ENCODE measurements at places on chromosomes 2 and 18. TPM values are rescaled to one million over a fixed set of nuclear protein-coding genes. Genes with fewer than 3 reads are reported as not detected.
A peak's percentile ranks its signal among the peaks of the same experiment; 100 is the strongest.

CPO gene
- 1.2 TPM for total RNA-seq

DNA sequence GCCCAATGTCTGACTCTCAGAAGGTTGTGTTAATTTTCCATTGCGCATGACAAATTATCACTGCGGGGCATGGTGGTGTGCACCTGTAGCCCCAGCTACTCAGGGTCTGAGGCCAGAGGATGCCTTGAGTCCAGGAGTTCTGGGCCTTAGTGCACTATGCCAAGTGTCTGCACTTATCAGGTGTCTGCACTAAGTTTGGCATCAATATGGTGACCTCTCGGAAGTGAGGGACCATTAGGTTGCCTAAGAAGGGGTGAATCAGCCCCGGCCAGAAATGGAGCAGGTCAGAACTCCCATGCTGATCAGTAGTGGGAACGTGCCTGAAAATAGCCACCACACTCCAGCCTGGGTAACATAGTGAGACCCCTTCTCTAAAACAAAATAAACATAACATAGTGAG is 61.7 kb upstream of the ZNF532 start:
- DNase-seq, result no peak

DNA sequence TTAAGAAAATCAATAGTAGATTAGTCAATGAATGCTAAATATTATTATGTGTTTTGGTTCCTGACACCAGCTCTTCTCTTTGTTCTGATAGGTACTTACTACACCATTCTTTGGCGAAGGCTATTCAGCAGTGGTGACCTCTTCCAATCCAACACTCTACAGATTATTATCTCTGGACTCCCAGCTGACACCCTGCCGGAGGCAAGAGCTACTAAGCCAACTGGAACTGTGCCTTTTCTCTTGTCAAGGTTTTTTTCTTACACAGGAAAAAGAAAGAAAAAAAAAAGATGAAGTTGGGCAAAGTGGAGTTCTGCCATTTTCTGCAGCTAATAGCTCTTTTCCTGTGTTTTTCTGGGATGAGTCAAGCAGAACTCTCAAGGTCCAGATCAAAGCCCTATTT is 11.7 kb downstream of the CDH7 start:
- no peak for DNase-seq

GRCh38 chr2:30691091-30691947 is 115.9 kb downstream of the CAPN13 start:
- no peak for DNase-seq

DNA sequence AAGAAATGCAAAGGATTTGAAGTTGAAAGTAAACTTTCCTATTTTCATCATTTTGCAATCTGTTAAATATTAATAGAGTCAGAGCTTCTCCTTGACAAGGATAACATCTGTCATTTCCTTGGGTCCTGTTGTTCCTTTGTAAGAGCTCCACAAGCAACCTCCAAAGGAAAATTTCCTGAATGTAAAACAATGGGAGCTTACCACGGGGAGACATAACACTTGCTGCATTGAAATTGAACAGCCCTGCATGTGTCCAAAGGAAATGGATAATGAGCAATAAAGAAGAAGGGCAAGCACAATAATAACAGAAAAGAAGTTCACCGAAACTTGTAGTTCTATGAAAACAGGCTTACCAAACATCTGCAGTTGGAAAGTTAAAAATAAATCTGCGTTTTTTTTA is 42.0 kb upstream of the SCG2 start:
- peak; percentile 26 for DNase-seq

DNA sequence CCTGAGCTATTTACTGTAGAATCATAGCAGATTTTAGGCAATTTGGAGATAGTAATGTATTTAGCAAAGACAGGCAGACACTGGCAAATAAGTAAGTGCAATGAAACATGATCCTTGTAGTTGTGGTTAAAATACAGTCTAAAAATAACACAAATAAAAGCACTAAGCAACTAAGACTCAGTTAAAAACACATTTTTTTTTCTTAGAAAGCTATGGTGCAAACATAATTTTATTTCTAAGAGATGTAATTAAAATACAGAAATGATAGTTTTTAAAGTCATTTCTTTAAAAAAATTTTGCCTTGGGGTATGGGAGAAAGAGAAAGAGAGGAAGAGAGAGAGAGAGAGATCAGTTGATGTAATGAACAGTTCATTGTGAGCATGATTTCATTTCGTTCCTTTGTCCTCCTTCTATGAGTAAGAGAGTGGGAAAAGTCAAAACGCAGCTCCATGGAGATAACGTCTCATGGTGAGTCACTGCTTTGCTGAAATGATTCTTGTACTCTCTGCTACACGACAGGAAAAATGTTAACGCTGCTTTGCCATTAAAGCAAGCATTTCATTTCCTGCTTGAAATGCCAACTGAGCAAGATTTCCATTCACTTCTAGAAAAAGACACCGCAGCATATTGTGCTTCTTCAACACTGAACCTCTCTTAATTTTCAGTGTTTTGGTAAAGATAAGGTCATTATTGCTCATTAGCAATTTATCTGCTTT is 61.3 kb upstream of the PGAP1 start:
- DNase-seq, result peak; percentile 94

DNA sequence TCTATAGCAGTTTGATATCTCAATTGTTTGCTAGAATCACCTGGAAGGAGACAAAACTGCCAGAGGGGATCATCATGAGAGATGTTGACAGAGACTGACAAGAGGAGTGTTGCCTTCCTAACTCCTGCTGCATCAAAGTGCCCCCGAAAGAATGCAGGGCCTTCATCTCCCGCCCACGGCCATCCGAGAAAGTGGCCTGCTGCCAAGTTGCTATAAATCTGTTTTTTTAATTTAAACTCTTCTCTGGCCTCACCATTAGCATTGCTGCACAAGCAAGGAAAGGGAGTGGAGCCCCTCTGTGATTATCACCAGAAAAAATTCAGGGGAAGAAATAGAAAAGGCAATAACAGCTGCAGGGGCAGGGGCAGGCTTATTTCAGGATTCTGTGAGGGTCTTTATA is 238.1 kb upstream of the EPHA4 start:
- DNase-seq, result no peak

All from Caki2 (cell line).